ENCODE measurements at places on chromosomes 3 and 15.

DNA sequence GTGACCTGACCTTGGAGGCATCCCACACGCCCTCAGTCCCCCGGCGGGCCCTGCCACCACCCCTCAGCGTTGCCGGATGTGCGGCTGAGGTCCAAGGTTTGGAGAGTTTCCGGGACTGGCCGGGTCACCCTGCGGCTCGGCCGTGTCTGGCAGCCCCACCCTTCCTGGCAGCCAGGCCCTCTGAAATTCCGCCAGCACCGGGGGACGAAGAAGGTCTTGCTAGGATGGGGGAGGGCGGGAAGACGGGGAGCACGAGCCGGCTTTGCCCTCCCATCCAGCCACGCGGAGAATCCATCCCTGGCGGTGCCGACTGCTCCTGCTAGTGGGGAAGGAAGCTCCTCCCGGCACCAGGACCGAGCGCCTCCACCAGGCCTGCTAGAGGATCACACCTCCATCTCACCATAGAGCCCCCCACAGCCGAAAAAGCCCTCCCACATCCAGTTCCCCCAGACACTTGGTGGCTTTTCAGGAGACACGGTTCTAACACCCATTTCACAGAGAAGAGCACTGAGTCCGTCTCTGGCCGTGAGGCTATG lies 81.5 kb downstream of the CPN2 start:
- DNase-seq: no peak

DNA sequence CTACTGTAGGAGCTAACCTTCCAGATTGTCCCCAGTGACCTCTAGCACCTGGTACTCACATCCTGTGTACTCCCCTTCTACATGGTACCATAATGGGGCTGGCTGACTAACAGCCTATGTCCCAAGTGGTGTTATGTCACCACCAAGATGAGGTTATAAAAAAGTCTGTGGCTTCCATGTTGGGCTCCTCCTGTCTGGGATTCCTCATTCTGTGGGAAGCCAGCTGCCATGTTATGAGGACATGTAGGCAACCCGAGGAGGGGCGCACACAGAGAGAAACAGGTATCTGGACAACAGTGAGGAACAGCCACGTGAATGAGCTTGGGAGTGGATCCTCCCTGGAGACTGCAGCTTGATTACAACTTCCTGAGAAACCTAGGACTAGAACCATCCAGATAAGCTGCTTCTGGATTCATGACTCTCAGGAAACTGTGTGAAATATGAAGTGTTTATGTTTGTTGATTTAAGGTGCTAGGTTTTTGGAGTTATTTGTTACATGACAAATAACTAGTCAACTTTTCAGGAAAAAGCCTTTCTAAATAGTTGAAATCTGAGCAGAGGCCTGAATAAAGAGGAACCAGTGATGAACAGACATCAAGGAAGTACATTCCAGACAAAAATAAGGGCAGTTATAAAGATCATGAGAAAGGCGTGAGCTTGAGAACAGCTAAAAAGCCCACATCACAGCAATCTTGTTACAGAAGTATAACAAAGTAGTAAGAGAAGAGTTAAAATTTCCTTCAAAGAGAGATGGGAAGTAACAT lies 21.7 kb downstream of the GOLIM4 start:
- no peak for DNase-seq

DNA sequence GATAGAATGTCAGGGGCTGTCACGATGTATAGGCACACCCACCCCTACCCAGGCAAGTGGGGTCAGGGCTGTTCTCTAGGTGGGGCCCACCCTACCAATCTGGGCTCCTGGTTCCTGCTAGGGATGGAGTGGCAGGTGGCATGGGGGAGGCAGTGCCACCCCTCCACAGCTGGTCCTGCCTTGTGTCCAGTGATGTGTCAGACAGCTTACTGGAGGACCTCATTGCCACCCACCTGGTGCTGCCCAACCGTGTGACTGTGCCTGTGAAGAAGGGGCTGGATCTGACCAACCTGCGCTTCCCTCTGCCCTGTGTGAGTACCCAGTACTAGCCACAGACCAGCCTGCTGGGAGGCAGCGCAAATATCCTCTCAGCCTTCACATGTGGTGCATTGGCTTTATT lies 27.5 kb downstream of the ESYT3 start:
- DNase-seq: no peak

GRCh38 chr3:173660645-173661299 lies 263.2 kb downstream of the NLGN1 start:
- DNase-seq: peak; percentile 2

GRCh38 chr3:183823963-183824362 lies 1.4 kb downstream of the MAP6D1 start:
- no peak for DNase-seq

- DNase-seq: no peak
Measured at GRCh38 chr3:151852074-151852811, 21.2 kb upstream of the SUCNR1 start.

DNA sequence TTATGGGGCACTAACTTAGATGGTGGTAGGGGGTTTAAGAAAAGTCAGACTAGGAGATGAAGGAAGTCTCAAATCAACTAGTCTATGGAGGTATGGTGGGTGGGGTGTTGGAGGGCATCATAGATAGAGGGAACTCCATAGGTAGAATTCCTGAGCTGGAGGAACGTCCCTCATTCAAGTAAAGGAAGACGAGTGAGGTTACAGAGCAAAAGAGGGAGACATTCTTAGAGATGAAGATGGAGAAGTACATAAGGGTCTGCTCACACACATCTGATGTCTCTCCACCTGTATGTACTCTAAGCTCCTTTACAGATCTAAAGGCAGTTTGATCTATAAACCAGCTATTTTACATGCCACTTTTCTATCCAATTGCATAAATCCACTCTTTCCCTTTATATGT lies 1.4 kb downstream of the PLSCR1 start:
- DNase-seq: no peak

- no peak for DNase-seq
Measured at GRCh38 chr15:58684036-58684710, 65.3 kb downstream of the ADAM10 start.

DNA sequence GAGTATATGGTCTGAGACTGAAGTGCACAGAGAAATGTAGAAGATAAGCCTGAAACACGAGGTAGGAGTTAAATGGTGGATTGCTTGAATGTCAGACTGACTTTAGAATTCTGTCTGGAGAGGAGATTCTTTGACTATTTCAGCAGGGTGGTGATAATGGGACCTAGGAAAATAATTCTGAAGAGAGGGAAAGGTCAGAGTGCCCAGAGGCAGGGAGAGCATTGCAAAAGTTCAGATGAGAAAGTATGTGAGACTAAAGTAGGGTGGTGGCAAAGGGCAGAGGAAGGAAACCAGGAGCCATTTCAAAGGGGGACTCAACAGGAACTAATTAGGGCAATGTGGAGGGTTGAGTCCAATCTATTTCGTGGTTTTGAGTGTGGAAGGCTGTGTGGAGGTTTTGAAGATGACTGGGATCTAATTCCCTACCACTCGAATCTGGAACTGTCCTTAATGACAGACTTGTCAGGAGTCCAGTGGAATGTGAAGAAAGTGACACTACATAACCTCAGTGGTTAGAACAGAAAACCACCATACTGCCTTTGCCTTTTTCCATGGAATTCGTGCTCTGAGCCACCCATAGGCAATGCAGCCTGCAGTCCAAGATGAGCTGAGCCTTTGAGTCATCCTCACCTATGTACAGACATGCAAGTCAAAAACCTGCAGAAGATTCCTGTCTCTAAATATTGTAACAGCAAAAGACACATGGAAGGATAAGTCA lies 16.1 kb downstream of the CPOX start:
- peak; percentile 28 for DNase-seq

DNA sequence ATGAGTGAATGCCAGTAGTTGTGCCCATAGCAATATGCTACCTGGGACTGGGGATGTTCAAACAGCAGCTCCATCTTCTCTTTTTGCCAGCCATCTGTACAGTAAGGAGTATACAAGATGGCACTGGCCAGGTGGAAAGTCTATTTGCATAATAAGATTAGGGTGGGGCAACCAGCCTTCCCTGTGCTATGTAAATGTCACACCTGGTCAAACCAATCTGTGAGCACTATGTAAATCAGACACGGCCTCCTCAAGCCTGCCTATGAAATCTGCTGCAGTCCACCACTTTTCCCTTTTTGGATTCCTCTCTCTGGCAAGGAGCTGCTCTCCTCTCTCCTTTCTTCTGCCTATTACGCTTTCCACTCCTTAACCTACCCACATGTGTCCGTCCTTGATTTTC lies 53.0 kb downstream of the C3orf80 start:
- no peak for DNase-seq

DNA sequence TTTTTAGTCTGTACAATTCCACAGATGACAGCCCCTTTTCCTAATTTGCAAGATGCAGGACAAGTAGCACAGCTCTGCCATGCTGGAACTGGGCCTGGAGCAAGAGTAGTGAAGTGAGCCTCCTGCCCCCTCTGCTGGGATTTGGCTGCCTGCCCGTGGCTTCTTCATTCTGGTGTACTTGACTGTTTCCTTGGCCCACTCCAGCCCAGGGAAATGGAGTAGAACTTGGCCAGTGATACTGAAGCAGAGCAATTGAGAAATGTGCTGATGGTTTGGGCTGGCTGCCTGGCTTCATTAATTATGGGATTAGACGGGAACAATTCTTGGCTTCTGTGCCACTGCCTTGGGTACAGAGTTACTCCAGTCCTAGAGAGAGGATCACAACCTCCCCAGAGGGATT lies 2.8 kb downstream of the GPD1L start:
- DNase-seq: no peak

DNA sequence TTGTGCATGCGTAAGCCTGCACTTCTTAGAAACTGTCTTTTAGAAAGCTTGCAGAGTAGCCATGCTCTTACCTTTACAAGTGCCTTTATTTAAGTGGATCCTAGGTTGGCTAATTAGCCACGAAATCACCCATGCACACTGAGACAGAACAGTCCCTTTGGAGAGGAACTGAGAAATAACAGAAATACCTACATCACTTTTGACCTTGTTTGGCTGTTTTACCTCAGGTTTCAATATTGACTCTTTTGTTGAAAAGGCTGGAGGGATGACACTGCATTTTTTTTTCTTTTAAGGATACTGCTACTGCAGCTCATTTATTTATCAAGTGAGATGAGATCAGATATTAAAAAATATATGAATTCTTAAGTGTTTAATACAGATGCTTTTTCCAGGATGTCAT lies 155.6 kb upstream of the GOLIM4 start:
- DNase-seq: no peak

DNA sequence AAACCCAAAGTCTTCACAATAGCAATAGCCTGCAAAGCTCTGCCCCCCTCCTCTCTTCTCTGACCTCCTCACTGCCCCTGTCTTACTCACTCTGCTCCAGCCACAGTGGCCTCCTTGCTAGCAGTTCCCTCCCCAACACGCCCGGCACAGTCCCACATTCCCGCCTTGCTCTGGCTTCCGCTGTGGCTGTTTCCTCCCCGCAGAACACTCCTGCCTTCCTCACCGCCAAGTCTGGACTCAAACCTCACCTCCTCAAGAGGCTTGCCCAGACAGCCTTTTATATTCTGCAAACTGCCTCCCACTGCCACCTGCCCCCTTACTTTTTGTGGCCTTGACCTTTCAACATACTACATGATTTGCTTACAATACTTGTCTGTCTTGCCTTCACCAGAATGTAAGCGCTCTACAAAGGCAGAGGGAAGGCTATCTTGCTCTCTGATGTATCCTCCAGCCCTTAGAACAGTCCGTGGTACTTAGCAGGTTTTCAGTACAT lies 406 bp upstream of the MPI start:
- DNase-seq: no peak

DNA sequence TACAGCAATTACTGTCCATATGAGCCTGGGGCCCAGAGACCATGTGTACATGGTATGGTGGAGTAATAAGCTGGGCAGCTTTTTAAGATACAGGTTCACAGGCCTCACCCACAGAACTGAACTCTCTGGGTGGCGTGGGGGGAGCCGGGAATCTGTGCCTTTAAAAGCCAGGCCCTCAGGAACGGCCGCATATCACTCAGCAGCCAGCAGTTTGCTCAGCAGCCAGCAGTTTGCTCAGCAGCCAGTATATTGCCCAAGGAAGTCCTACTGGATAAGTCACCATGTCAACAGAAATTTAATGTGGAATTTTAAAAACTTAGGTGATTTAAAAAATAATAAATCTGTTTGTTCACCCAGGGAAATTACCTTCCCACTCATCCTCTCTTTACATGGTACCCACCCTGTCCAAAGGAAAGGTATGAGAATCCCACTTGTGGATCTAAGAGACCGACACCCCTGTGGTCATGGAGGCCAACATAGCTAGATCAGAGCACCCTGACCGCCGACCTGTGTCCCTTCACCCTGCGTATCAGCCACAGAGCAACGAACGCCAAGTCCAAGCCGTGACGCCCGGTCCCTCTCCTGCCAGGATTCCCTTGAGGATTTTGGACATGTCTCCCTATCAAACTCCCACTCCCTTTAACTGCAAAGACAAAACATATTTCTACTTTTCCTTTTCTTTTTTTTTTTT lies 95.7 kb upstream of the CHRM5 start:
- DNase-seq: no peak

- no peak for DNase-seq
Measured at GRCh38 chr3:47410801-47411646, 30.2 kb downstream of the PTPN23 start.

- no peak for DNase-seq
Measured at GRCh38 chr3:50708620-50709019, 33.9 kb downstream of the DOCK3 start.

- peak; percentile 18 for DNase-seq
Measured at GRCh38 chr3:25831578-25831977, 41.7 kb downstream of the OXSM start.

DNA sequence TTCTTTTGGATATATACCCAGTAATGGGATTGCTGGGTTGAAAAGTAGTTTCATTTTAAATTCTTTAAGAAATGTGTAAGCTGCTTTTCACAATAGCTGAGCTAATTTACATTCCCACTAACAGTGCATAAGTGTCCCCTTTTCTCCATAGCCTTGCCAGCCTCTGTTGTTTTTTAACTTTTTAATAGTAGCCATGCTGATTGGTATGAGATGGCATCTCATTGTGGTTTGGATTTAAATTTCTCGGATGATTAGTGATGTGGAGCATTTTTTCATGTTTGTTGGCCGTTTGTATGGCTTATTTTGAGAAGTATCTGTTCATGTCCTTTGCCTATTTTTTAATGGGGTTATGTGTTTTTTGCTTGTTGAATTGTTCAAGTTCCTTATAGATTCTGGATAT lies 444.3 kb upstream of the ATP11B start:
- no peak for DNase-seq

DNA sequence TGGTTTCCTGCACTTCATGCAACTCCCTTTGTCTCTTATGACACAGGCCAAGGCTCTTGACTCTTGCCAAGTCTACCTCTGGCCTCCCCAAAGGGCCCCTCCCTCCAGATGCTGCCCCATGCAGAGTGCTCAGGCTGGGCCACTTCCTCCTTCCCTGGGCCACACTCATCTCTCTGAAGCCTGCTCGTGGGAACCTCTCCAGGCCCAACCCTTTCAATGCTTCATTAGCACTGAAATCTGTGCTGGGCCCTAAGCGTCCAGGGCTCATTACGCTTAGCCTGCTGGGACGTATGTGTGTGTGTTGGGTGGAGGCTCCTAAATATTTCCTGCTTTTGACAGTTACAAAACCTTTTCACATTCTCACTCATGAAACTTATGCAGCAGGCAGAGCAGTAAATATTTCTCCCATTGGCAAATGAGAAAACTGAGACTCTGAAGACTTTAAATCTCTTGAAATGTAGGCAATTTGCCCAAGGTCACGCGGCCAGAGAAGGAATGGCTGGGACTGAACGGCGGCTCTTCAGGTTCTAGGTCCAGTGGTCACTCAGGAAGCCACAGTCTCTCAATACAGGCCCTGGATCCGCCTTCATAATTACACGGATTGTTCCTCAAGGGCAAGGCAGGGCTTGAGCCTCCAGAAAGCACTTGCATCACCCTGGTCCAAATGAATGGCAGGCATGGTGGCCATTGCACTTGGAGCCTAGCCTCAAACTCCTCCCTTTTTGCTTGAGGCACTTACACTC lies 241.7 kb upstream of the HES1 start:
- no peak for DNase-seq
